ENCODE measurements at places on chromosomes 7 and 10.

- peak; percentile 32 for DNase-seq
Measured at GRCh38 chr7:132656846-132657776, 80.8 kb upstream of the PLXNA4 start.

DNA sequence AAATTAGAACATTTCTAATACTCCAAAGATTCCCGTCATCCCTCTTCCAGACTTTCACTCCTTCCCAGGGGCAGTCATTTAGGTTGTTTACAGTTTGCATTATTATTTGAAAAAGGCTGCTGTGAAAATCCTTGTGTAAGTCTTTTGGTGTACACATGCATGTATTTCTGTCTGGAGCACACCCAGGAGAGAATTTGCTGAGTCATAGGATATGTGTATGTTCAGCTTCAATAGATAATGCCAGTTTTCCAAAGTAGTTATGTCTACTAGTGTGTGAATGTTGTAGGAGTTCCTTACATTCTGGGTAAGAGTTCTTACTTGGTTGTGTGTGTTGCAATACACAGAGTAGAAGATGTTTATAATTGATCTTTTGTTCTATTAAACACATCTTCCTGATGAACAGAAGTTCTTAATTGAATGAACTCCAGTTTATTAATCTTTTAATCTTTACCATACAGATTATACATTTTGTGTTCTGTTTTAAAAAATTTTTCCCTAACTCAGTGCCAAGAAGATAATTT is 25.3 kb downstream of the CROT start:
- DNase-seq = no peak

DNA sequence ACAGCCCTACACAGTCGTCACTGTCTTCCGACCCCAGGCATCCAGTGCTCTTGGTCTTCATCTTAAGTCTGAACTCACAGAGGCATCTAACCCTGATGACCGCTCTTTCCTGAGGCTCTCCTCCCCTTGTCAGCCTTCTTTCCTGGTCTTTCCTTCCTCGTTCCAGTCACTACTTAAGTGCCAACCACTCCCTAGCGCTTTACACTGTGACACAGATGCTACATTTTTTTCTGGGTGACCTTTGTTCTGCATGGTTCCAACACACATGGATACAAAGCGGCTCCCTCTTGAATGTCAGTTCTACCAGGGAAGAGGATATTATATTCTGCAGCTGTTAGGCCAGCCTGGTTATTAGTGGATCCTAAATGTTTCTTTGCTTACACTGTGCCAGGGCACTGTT is 12.7 kb downstream of the YWHAG start:
- DNase-seq = no peak

DNA sequence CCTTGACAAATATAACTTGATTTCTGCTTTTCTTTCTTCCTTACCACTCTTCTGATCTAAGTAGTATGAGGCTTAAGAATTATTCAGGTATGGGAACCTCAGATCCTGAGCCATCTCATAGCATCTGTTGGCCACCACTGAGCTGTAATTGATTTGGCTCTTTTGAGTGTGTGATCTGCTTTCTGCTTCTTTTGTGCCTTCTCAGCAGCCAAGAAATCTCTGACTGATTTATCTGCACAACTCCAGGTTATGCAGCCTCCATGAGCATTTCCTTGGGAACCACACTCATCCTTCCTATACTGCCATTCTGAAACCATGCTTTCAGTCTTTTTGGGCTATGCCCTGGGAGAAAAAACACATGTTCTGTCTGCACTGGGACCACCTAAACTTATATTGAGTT is 178.0 kb upstream of the FAM3C start:
- no peak for DNase-seq

- DNase-seq = peak; percentile 56
Measured at GRCh38 chr10:95517536-95518454, 43.4 kb downstream of the SORBS1 start.

- DNase-seq = peak; percentile 9
Measured at GRCh38 chr10:42177077-42177792, 461.1 kb downstream of the ZNF33B start.

DNA sequence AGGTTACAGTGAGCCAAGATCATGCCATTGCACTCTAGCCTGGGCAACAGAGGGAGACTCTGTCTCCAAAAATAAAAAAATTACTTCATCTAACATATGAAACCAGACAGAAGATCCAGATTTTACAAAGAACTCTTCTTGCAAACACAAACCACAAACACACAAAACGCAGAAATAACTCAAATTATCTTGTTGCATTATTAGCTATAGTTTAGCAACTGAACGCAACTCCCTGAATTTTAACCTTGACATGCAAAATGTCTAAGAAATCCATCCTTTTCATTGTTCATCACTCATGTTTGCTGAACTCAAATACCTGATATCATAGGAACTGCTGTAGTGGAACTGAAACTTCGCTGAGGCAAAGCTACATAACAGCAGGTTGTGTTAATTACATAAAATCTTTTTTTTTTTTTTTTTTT is 64.1 kb downstream of the MICU1 start:
- no peak for DNase-seq

GRCh38 chr7:3598854-3599253 is 297.8 kb downstream of the SDK1 start:
- no peak for DNase-seq

DNA sequence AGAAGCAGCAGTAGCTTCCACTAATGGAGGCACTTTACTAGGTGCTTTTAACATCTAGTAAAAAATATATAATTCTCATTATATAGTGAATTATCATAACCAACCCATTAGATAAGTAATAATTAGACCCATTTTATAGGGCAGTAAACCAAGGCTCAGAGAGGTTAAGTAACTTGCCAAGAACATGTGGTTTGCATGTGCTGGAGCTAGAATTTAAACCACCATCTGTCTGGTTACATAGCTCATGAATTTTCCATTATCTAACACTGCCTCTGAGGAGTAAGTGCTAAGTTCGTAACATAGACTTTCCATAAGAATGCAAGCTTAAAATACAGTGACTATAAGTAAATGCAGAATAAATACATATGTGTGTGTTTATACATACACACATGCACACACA is 41.9 kb downstream of the CREB3L2 start:
- DNase-seq = no peak

DNA sequence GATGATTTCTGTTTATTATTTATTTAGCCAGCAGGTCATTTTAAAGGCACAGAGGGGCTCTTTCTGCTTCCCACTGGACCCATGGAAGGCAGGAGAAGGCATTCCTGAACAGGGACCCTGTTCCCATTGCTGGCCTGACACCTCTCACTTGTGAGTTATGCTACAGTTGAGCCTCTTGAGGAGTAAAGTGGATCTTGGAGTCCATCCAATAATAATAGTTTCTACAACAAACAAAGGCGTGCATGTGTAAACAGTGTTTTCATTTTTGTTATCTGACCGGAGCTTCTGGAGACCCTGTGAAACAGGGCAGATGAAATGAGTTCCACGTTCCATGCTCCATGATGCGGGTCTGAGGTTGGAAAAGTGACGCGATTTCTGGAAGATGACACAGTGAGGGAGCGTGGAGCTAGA is 127.3 kb upstream of the HABP2 start:
- no peak for DNase-seq

Measured in AG20443 (cell line).